ENCODE measurements at places on chromosomes 7 and 10. TPM values are rescaled to one million over a fixed set of nuclear protein-coding genes. Genes with fewer than 3 reads are reported as not detected.

DNA sequence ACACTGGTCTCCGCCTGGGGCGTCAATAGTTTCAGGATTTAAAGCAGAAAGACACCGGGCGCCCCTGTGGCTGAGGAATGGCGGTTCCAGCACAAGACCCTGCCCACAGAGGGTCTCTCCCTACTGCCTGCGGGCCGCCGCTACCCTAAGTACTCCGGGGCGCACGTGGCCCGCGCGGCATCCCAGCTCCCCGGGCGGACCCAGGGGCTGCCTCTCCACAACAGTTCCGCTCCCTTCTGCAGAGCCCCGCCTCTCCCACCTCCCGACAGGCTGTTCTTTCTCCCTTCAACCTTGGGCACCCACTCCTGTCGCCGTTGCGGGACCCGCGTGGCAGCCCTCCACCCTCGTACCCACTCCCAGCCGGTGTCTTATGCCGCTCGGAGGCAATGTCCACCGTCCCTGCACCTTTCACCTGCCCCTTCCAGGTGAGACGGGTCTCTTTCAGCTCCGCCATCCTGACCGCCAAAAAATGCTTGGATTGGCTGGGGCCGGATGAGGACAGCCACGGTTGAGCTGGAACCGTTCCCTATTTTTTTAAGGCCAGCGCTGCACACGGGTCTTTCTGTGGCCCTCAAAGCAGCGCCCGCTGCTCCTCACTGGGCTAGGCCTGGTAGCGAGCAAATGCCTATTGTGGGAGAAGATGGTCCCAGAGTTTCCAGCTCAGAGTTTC, 1.6 kb upstream of the NKX2-3 start:
- no peak for DNase-seq

GRCh38 chr7:80910228-80910627, 8.6 kb downstream of the SEMA3C start:
- no peak for DNase-seq

DNA sequence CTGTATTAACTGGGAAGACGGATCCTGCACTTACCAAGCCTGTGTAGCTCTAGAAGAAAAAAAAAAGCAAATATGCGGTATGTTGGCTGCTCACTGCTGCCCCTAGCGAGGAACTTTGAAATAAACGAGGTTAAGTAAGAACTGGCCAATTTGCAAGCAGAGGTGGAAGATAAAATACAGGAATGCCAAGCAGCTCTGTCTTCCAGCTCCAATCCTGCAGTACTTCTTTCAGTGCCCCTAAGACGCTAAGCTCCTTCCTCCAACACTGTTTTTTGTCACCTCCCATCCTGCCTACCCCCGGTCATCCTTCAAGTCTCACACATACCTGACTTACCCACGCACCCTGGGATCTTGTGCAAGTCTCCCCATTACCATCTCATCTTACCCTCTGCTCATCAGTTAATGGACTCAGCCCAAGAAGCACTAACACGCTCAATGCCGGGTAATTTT, 809 bp downstream of the C10orf143 start:
- DNase-seq = peak; percentile 96

Gene IQUB
- 0.84 TPM for total RNA-seq

GRCh38 chr7:131737746-131738465, 181.5 kb upstream of the PODXL start:
- no peak for DNase-seq

DNA sequence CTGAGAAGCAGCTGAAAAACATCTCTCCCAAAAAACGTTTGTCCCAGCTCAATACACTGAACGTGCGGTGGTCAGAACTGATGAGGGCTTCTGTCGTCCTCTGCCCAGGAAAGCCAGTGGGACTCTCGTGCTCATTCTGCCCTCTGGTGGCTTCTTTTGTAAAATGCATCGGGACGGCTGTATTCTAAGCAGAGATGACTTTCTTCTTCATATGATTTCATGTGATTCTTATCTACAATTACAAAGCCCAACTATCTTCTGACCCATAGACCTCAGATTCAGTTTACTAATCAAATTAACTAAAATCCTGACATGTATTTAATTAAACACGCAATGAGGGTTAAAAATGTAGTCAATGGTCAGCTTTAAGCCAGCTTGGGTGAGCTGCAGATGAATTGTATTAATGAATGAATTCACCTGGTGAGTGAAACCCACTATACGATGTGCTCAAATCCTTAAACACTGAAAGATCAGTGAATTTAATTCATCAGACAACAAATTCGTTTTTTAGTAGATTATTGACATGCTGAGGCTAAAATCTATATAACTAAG, 117.6 kb upstream of the FAM204A start:
- peak; percentile 76 for DNase-seq

- peak; percentile 67 for DNase-seq
Observed at GRCh38 chr10:91711885-91712680, 79.2 kb upstream of the PPP1R3C start.

DNA sequence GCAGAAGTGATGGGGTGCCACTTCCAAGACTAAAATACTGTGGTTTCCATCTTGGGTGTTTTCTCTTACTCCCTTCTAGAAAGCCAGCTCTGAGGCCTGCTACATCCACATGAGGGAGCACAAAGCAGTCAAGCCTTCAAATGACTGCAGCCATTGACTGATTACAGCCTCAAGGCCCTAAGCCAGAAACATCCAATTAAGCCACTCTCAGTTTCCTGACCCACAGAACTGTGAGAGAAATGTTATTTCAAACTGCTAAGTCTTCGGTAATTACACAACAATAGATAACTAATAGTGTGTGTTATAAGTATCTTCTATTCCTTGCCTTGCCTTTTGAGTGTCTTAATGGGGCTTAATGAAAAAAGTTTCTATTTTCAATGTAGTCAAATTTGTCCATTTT, 24.8 kb downstream of the BRAF start:
- no peak for DNase-seq

- peak; percentile 37 for DNase-seq
Observed at GRCh38 chr7:17946591-17946990, 6.3 kb upstream of the SNX13 start.

- DNase-seq = no peak
Observed at GRCh38 chr10:33214174-33214573, 120.3 kb downstream of the NRP1 start.

GRCh38 chr7:7329326-7329725, 147.0 kb downstream of the C1GALT1 start:
- DNase-seq = peak; percentile 7

Gene SPDYE16
- total RNA-seq = 0.22 TPM

Gene FLNC
- total RNA-seq = 339 TPM

Gene CALML3
- total RNA-seq = not detected

- peak; percentile 86 for DNase-seq
Observed at GRCh38 chr10:10293481-10293951, 724.2 kb upstream of the CELF2 start.

DNA sequence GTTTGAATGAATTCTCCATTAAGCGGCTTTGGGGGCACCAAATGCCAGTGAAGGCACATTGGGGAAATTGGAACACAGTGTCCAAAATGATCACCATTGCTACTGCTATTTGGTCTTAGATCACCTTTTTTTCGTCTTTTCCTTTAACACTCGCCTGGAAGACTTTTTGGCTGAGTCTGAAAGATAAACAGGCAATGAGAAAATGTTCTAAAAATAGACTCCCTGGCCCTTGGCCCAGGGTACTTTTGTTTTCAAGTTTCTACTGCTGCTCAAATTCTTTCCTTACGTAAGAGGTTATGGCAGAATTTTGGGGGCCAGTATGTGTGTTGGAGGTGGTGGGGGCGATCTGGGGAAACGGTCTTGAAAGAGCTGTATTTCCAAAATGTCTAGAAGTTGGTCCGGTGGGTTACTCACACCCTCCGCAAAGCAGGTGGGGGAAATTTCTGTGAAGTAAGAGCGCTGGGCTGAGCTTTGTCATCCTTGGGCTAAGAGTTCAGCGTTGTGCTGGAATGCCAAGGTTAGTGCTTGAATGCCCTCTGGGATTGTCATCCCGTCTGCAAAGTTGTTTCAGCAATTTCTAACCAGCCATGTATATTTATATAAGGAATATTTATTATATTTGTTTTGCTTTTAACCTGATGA, 1.3 kb upstream of the ITPRIP start:
- peak; percentile 95 for DNase-seq

Gene NEUROG3
- total RNA-seq = not detected

Data from muscle of leg (tissue), 16 donors.